Chondrocyte (in vitro differentiated cells): ENCODE measurements at places on chromosomes 12 and 14. TPM values are rescaled to one million over a fixed set of nuclear protein-coding genes. Genes with fewer than 3 reads are reported as not detected.

The TAS2R50 gene
- 0.46 to 1.8 TPM (median 0.95 TPM) in 3 replicates for total RNA-seq

The MGP gene
- total RNA-seq = 158 to 215 TPM (median 213 TPM) in 3 replicates

The SSTR1 gene
- not detected in 3 replicates for total RNA-seq

- peak overlapping the region; percentile 61 for H3K4me3 ChIP-seq
- H3K4me1 ChIP-seq = peaks cover 63% of the 10 kb centered on the region
These were observed 20.5 kb downstream of the CBX5 start for GRCh38 chr12:54259194-54260011.

DNA sequence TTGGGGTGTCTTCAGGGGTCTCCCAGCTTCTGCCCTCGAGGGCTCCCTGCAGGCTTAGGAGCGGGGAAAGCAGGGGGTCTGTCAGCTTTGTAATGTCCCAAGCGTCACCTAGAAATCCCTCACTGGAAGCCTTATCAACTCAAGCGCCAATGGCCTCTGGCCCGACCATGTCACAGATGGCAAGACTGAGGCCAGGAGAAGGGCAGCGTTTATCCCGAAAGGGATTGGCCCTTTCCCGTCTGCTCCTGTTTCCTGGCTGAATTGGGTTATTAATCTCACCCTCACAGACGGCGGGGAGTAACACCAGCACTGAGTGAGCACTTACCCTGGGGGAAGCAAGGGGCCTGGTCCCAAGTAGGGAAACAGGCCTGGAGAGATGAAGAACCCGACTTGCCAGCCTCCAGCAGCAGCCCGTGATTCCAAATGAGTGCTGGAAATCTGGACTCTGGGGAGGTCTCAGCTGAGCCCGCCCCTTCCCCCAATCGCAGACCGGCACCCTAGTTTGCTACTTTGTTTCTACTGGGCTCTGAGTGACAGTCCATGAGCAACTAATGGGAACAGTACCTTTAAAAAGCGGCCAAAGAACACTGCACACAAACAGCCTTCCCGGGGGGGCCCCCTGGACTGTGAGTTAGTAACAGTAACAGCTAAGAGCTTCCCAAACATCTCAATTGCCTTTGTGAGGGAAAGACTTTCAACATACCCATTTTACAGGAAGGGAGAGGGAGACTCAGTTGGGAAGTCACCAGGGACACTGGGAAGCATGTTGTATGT, 2.1 kb upstream of the NCOR2 start:
- H3K4me1 ChIP-seq = peaks cover 30% of the 10 kb centered on the region
- no peak overlapping the region for H3K27ac ChIP-seq
- no peaks in the 10 kb centered on the region for H3K27me3 ChIP-seq

DNA sequence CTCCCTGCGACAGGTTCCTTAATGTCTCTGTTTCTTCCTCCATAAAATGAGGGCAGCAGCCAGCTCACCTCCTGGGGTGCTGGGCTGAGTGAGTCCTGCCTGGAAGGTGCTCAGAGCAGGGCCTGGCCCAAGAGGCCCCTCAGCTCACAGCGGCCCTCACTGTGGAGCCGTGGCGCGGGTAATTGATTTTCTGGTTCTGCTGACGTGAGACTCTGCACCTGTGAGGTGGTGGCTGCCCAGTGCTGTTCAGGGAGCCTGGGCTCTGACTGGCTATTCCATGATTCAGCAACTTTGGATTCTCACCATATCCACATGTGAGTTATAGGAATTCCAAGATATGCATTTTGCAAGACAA, 266.6 kb downstream of the ADGRD1 start:
- no peaks in the 10 kb centered on the region for H3K36me3 ChIP-seq
- no peak for DNase-seq
- no peak overlapping the region for H3K27ac ChIP-seq
- H3K4me3 ChIP-seq = no peak overlapping the region

DNA sequence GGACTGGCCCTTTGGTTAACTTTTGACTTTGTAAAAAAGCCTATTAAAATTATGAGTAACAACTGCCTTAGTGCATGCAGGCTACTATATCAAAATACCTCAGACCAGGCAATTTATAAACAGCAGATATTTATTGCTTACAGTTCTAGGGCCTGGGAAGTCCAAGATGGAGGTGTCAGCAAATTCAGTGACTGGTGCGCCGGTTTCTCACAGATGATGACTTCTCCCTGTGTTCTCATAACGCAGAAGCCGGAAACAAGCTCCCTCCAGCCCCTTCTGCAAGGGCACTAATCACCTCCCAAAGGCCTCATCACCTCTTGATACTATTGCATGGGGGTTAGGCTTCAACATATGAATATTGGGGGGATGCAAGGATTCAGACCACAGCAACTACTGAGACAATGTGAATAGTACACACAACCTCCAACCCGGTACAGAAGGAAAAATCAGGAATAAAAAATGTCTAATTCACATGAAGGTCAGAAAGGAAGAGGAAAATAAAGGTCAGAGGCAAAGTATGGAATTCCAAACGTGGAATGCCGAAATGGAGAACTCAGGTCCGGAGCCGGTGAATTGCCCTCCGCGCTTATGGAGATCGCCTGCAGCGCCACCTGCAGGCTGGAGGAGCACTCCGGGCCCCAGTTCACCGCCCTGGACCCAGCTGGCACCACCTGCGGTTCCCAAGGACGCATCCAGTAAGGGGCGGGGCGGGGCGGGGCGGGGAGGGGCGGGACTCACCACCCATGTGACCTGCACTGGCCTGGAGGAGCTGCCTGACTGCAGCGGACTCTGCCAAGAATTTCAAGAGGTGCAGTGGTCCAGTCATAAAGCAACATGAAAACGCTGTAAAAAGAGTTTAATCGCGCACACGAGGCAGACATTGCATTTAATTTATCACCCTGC, 203.4 kb downstream of the KIF26A start:
- no peak overlapping the region for H3K4me3 ChIP-seq
- H3K36me3 ChIP-seq = peaks cover 1% of the 10 kb centered on the region
- H3K27me3 ChIP-seq = peaks cover 44% of the 10 kb centered on the region

DNA sequence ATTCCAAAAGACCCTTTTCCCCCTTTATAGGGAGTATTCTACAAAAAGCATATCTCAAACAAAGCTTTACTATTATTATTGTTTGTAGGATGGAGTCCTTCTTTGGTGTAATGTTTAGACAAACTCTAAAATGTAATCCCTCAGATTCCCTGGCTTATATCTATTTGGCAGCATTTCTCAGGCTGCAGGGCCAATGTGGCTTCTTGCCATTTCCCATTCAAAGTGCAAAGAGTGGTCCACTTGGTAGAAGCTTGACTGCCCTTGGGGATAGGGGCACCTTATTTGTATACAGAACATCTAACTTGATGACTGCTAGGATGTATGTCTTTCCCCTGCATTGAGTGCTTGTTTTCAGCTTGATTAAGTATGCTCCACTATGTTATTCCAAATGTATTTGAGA, 242.7 kb downstream of the PRKD1 start:
- H3K27ac ChIP-seq = no peak overlapping the region
- H3K36me3 ChIP-seq = no peaks in the 10 kb centered on the region
- DNase-seq = no peak
- no peak overlapping the region for H3K4me3 ChIP-seq
- peaks cover 38% of the 10 kb centered on the region for H3K4me1 ChIP-seq

GRCh38 chr12:19994968-19995367, 373.4 kb upstream of the PDE3A start:
- no peak for DNase-seq
- no peak overlapping the region for H3K27ac ChIP-seq
